ENCODE measurements at places on chromosomes 16 and 17.

DNA sequence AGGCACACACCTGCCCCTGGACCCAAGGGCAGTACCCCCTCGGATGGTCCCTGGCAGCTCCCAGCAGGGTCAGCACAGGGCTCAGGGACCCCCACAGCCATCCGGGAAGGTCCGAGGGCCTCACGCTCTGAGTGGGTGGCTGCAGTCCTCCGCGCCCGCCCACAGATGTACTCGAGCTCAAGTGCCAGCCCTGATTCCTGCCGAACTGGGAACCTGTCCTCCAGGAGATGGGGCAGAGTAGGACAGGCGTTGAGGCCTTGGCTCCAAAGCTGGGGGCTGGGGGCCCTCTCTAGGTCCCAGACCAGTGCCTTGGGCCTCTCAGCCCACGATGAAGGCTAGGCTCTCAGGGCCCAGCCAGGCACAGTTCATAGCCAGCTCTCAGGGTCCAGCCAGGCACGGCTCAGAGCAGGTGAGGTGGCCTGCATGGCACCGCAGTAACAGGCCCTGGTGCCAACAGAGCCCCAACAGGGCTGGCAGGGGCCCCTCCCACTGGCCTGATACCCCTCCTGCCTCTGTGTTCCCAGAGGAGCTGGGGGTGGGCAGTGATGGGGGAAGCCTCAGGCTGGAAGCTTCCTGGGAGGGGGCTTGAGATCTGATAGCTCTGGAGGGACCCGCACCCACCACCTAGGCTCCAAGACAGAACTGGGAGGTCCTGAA is 35.5 kb upstream of the PVALEF start:
- no peak for DNase-seq

DNA sequence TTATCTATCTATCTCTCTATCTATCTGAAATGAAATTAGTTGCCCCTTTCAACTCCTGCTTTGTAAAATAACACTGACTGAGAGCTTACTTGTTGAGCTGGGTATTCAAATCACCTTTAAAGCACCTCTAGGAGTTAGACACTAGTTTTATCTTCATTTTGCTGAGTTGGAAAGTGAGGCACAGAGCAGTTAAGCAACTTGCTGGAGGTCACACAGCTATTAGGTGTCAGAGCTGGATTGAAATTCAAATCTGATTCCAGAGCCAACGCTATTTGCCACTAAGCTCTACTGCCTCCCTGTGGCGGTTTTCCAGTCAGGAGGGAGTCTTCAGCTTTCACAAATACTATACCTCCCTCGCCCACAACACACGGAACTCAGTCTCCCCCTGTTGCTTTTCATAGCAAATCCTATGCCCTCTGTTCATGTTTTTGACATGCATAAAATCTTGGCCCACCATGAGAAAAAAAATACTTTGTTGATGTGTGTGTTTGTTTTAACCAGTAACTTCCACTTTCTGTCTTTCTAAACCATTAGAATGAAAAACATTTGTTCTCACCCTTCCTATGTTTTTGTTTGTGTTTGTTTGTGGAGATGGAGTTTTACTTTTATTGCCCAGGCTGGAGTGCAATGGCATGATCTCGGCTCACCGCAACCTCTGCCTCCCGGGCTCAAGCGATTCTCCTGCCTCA is 74.8 kb upstream of the SMURF2 start:
- no peak for DNase-seq

- no peak for DNase-seq
Observed at GRCh38 chr17:41814195-41814594, 1.4 kb downstream of the FKBP10 start.

DNA sequence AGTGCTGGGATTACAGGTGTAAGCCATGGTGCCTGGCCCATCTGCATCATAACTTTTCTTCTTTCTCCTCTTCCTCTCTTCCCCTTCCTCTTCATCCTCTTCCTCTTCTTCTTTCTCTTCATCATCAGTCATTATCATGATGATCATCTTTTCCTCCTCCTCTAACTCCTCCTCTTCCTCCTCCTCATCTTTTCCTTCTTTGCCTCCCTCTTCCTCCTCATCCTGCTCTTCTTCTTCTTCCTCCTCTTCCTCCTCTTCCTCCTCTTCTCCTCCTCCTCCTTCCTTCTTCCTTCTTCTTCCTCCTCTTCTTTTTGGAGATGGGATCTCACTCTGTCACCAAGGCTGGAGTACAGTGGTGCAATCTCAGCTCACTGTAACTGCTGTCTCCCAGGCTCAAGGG is 62.5 kb downstream of the SOCS1 start:
- no peak for DNase-seq

DNA sequence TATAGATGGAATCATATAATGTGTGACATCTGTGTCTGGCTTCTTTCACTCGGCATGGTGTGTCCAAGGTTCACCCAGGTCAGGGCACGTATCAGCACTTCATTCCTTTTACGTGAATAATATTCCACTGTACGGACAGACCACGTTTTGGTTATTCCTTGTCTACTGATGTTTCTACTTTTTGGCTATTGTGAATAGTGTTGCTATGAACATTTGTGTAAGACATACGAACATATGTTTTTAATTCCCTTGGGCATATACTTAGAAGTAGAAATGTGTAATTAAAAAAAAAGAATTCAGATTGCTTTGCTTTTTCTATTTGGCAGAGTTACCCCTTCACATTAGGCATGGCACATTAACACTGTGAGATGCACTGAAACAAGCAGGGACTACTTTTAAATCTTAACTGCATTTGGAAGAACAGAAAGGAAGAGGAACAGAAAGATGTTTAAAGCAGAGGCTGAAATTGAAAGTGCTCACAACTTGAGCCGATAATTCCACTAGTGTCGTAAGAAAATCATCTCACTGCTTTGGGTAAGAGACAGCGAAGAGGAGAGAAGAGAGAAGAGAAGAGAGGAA is 105.3 kb downstream of the VPS53 start:
- DNase-seq, result no peak

- DNase-seq, result no peak
Observed at GRCh38 chr17:60134396-60135150, 15.2 kb upstream of the CA4 start.

- DNase-seq, result no peak
Observed at GRCh38 chr17:39582658-39583057, 25.1 kb downstream of the NEUROD2 start.

- no peak for DNase-seq
Observed at GRCh38 chr16:27318392-27319256, 4.8 kb downstream of the IL4R start.

DNA sequence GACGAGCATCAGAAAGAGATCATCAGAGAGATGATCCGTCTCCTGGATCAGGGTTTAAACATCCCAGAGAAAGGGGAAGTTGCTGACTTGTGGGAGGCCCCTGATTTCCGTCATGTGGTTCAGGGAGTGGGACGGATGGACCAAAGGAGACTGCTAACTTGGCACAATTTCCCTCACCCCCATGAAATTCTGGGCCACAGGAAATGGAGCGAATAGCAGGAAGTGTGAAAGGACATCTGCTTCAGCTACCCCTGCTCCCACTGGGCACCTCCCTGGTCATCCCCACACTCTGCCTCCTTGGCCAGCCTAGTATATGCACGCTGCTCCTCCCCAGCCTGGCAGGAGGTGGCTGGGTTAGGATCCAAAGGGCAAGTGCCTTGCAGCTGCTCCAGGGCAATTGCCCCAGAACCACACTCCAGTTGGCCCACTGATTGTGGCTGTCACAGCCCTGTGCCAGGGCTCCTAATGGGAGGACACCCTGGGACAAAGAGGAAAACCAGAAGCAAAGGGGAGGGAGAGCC is 1.3 kb downstream of the ARRB2 start:
- DNase-seq, result no peak

DNA sequence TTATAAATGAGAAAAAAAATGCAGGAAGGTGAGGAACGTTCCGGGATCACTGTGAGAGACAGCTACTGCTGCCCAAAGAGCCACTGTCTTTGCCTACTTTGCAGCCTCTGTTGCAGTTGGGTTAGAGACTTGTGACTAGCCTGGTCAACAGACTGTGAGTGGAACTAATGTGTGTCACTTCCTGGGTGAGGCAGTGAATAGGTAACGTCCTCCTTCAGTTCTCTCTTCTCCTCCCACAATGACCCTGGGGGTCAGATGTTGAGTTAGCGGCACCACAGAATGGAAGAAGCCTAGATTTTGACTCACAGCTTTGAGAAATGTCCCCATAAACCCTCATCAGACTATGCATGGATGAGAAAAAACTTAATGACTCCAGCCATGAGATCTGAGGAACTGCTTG is 5.2 kb downstream of the C16orf46 start:
- DNase-seq, result no peak

Measured in cerebellar nuclear complex (tissue), 1 donor.